ENCODE measurements at places on chromosomes 6 and 20.
A peak's percentile ranks its signal among the peaks of the same experiment; 100 is the strongest.

DNA sequence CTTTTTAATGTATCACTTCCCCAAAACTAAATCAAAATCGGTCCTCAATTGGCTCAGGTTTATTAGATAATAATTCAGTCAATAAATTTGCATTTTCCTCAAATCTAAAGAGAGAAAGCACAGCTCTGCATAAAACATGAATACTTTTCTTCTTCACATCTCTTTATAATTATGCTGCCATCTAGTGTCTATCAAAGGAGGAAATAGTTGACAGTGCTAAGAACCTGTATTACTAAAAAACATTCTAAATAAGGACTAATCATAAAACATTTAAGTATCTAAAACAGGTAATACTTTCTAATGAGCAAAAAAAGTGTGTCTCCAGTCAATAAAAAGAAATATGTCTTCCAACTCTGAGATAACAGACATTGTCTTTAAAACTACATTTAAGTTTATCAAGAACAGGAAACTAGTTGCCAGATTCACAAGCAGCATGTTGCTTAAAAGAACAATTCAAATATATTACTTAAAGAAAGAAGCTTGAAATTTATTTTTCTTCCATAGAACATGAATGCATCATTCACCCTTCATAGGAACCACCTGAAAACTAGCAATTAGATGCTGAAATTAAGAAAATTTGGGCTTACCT lies 56.5 kb upstream of the DST start:
- peak; percentile 52 for DNase-seq

GRCh38 chr6:95517568-95517967 lies 59.8 kb upstream of the MANEA start:
- DNase-seq = no peak

DNA sequence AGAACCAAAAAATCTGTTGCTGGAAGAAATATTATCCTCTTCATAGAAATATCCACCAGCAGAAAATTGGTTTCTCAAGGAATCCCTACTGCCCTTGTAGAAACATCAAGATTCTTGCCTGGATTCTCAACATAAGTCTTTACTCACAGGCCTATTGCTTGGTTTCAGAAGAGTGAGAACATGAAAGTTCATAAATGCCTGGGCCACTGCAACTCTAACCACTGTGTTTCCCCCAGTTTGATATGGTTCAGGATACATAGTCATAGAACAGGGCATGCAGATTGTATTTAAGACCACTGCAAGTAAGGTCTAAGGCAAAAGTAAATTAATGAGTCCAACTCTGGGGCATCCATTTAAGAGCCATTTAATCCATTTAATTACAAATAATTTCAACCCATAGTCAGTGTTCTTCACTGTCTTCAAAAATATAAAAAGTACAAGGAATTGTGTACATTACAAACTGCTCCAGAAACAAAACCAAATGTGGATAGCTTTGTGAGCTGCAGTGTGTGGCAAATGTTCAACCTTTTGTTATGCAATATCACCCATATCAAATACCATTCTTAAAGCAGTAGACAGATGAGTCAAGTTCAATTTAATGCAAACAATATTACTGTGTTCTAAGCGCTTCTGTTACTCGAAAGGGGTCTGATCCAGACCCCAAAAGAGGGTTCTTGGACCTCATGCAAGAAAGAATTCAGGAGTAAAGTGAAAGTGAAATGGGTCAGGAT lies 83.3 kb downstream of the OPRM1 start:
- DNase-seq = no peak

DNA sequence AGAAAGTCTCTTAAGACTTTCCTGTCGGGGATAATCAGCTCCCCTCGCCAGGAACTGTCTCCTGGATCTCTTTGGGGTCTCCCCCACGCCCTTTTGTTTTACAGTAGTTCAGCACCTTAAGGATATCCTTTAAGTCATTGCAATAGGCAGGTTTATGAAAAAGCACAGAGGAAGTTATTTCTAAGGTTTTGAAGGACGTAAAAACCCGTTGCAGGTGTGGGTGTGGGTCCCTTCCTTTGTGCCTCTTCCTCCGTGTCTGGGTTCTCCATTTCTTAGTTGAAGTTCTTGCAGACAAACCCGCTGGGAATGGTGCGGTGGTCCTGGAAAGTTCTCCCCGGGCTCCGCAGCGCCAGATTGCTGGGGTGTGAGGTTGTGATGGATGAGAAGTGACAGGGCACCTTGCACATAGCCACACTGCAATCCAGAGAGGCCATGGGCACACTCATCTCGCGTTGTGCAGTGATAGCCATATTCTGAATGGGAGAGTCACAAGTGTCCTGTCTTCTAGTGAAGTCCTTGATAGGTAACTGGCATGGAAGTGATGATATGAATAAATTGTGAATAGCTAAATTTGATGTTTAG lies 65.2 kb downstream of the GTF2H5 start:
- DNase-seq = no peak

DNA sequence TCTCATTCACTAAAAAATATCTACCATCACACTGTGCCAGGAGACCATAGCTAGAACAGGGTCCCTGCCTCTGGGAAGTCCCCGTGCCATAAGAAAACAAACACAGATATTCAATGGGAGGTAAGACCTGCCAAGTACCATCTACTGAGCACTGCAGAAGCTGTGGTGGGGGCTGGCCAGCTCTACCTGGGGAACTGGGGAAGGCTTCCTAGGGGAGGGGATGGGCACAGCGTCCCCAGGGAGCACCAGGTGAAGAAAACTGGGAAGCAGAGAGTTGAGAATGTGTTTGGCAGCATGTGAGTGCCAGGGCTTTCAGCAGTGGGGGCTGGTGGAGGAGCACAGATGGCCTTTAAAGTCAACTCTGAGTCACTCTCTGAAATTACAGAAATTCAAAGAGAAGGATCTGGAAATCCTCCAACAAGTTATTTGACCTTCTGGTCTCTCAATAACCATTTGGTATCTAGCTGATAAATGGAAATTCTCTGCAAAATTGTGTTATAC lies 85.2 kb downstream of the SHLD1 start:
- DNase-seq = peak; percentile 20

- DNase-seq = no peak
Measured at GRCh38 chr6:18186033-18186432, 30.8 kb downstream of the KDM1B start.

GRCh38 chr6:3202999-3203696 lies 24.3 kb downstream of the TUBB2B start:
- DNase-seq = no peak

All from suppressor macrophage (primary cell).